ENCODE measurements at places on chromosomes 1 and 21.

DNA sequence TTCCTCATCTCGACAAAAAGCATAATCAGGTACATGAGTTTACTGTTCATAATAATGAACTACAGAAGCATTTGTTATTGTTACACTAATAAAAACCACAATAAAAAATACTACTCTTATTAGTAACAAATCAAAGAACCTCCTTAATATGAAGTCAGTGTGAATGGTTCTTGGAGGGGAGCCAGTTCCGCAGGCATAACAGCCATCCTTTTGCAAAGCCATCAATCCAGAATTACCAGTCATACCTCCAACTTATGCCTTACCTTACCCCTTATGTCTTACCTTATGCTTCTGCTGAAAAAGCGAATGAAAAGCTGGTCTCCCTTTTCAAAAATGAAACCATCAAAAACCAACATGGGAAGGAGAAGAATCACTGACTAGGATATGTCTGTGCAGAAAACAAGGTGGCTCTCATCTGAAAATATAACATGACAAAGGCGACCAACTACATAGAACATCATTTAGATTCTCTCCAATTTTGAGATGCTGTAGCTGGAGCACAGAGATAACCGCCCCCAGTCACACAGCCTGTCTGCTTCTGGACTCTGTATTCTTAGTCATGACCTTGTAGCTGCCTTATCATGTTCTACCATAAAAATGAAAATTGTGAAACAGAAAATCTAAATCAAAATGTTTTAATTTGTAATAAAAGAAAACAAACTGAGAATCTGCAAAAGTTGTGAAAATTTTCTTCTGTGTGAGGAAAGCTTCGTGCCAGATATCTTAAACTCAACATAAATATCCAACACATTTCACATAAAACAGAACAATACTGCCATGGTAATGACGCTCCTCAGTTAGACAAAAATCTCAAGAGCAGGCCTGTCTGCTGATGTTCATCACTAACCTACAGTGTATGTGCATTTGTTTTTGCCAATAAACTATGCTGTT lies 438.2 kb downstream of the SMYD3 start:
- no peak for DNase-seq

DNA sequence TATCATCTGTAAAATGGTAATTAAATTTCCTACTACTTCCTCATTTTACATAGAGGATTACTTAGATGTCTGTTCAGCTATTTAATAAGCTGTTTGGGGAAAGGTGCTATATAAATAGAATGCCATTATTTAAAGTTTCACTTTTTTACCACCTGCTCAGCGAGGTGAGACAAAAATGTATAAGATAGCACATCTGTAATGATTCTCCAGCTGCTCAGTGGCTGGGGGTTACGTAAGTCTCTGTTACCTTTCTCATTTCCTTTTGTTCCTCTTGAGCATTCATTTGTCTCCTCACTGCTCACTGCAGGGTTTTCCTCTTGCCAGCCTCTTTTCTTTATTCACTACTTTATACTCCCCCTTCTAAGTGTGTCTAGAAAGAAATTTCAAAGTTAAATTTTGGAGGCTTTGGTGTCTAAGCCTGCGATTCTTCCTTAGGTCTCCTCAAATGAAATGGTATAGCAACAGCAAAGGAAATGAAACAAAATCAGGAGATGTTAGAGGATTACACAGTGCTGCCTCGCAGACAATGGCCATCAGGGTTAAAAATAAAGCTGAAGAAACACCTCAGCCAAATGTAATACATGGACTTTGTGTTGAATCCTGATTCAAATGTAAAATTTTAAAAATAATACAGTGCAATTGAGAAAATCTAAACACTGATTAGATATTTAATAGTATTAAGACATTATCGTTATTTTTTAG lies 6.8 kb downstream of the RGS8 start:
- DNase-seq: no peak

GRCh38 chr1:211912038-211912437 lies 81.5 kb upstream of the LPGAT1 start:
- DNase-seq: no peak

- no peak for DNase-seq
Measured at GRCh38 chr1:104648269-104648691, 898.6 kb downstream of the AMY1C start.

DNA sequence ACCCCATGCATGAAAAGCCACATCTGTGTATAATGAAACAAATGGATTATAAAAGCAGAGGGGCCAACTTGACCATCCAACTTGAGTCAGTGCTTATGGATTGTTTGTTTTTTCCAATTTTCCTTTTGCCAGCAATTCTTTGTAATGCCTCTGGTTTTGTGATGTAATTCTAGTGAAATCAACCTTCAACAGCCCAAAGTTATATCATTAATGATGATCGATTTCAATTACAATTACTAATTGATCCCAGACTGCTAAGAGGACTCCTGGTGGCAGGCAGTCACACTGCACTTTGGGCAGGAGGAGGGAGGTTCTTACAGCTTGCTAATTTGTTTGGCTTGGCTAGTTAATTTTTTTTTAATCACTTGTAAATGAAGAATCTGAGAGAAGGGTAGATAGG lies 552.3 kb downstream of the NUF2 start:
- DNase-seq: no peak

DNA sequence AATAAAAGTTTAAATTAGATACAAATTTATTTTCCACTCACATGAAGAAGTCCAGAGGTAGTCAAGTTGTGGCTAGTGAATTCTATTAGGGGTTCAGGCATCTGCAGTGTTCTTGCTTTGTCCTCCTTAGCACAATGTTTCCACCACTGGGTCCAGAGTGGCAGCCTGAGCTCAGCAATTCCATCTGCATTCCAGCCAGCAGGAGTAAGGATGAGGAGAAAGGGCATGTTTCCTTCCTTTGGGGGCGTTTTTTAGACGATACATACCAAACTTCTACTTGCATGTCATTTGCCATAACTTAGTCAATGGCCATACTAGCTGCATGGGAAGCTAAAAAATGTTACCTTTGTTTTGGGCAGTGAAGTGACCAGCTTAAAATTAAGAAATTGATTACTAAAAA lies 98.5 kb upstream of the VANGL1 start:
- no peak for DNase-seq

GRCh38 chr21:42040411-42041180 lies 30.4 kb upstream of the ZBTB21 start:
- no peak for DNase-seq

DNA sequence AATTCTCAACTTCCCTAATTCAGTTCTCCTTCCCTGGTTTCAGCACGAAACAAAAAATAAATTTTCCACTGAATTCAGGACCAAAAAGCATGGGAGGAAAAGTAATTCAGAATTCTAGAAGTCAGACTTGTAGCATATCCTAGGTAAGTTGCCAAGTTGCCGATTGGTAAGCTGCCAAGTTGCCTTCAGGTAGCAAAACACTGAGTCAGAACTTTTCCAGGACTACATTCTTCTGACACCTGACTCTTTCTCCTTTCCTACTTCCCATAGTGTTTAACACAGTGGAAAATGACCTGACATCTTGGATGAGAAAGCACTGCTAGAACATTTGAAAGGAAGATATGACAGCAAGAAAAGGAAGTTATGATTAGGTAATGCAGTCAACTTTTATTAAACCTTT lies 322.8 kb downstream of the SPATA17 start:
- no peak for DNase-seq

DNA sequence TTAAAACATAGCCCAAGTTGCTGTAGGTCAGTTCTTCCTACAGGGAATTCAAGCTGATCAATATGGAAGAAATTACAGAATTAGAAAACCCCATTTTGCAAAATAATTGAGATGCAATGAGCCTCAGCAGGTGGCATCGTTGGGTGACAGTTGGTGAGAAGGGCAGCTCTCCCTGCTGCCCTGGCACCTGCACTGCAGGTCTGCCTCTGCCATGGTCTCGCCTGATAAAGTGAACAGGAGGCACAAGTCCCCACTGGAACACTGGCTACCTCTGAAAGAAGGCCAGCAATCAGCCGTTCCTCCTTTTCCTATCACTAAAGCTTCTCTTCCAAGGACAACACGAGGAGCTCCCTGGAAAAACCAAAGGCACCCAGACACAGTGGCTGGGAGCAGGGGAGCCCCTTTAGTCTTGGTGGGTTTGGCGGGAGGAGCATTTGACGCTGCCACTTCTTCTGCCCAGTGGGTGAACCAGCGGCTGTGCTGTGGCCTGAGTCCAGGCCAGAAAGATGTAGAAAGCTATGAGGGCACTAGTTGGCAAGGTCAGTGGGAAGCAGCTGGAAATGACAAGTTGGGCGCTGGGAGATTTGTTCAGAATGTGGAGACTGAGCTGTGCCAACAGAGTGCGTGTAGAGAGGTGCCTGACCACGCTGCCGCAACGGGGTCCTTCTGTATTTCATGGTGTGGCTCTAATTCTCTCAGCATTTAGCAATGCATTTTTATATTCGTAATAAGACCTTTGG lies 93.1 kb downstream of the RIPK4 start:
- no peak for DNase-seq

DNA sequence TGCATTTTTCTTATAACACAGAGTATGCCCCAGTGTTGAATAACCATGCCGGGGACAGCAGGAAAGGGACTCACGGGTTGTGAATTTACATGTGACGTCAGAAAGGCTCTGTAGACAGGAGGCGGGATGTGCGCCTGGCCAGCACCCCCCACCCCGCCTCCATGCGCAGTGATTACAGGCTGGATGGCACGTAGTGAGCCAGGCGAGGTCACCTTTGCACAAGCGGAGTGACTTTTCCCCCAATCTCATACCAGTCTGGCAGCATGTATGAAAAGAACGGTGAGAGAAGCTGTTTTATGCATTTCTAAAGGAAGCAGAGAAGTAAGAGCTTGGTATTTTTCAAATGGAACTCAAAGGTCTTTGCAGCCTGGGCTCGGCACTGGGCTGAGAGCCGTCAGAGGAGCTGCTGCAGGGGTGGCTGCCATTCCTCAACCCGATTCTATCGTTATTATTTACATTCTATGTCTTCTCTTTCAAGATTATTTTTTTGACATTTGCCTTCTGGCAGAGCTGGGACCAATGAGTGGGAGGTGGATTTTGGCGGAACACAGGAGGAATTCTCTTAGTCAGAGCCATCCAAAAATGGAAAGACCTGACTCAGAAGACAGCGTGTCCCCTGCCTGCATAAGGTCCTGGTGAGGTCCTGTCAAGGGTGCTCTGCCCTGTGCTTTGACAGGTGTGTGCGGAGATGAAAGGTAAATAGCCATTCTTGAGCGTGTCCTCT lies 115.6 kb upstream of the SLC45A1 start:
- no peak for DNase-seq

GRCh38 chr21:25370311-25370744 lies 237.0 kb downstream of the MRPL39 start:
- peak; percentile 17 for DNase-seq
